ENCODE measurements at places on chromosomes 11 and 22.

GRCh38 chr22:37202716-37203115 is 9.6 kb downstream of the SSTR3 start:
- no peak for DNase-seq

GRCh38 chr22:17217179-17217578 is 2.1 kb downstream of the ADA2 start:
- DNase-seq = no peak

DNA sequence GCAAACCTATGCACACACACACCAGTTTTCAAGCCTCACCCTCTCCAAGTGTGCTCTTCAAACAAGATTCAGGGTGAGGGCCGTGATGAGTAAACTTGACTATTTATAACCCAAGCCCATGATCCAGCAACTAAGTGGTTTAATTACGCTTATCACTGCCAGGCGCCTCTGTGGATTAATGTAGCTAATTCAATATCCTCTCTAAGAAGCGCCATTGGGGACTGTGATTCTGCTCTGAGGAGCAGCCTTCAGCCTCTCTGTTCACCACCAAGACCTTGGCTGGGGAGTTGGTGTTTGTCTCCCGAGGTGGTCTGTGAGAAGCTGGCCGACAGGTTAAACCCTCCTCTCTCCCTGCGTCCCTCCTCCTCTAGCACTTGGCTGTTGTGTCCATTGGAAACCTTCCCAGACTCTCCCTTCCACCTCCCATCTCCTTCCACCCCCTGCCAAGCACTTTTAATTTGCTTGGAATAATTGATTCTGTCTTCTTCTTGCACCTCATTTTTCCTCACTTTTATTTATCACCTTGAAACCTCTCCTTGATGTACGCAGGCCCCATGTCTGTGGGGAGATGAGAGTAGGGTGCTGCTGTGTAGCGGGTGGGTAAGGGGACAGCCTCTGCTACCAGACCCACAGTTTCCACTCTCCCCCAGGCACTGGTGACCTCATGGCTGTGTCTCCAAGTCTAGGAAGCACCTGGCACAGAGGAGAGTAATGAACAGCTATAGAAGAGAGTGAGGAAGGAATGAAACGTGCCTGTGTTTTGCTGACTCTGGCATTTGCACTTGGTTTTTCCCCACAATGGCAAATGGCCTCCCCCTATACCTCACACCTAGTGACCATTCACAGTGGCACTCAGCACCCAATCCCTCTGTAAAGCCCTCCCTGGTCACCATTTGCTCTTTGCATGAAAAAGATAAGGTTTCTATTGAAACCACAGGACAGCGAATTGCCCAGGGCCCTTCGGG is 236.6 kb downstream of the GRIK4 start:
- no peak for DNase-seq

DNA sequence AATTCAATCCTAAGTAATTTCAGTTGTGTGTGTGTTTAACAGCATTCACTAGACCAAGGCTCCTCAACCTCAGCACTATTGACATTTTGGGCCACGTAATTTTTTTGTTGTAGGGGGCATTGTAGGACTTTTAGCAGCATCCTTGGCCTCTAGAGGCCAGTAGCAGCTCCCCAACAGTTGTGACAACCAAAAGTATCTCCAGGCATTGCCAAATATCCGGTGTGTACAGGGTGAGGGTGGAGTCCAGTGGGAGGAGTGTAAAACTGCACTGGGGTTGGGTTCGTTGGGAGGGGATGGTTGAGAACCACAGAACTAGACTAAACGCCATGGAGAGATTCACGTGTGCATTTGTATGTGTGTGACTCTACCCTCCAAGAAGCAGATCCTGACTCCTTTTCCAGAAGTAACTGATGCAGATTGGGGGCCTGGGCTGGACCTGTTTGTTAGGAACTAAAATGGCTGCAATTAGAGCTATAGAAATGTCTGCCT is 5.9 kb upstream of the PHF21A start:
- DNase-seq = no peak

DNA sequence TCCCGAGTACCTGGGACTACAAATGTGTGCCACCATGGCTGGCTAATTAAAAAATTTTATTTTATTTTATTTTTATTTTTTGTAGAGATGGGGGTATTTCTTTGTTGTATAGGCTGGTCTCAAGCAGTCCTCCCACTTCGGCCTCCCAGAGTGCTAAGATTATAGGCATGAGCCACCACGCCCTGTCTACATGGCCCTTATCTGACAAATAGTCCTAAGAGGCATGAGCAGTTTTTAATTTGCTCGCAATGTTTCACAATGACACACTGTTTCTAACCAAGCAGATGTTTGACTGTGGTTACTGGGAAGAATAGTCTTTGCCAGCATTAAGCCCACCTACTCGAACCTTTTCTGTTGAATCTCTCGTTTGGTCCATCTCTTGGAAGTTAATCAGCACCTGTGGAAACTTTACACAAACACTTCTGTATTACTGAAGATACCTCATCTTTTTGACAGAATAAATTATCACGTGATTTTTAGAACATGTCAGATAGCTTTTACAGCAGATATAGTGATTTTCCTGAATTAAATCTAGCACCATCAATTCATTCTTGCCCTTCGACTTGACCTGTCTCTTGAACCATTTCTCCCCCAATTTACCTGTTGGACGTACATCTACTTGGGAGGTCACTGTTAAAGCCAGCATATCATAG is 71.4 kb downstream of the MTMR3 start:
- no peak for DNase-seq

DNA sequence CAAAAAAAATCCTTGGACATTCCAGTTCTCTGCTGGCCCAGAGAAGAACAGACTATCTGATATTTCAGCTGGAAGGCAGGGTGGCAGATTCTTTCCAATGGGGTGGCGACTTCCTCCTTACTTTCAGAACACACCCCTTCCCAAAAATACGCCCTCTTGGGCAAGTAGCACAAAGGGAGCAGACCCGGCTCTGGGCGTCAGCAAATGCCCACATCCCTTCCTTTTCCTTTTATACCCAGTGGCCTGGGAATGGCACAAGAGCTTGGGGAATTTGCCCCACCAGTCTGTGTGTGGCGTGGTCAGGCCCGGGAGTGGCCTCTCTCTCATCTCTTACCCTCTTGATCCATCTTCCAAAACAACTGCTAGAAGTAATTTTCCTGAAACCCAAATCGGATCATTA is 33.0 kb upstream of the NUP160 start:
- no peak for DNase-seq

GRCh38 chr11:78426845-78427244 is 9.2 kb upstream of the GAB2 start:
- no peak for DNase-seq

DNA sequence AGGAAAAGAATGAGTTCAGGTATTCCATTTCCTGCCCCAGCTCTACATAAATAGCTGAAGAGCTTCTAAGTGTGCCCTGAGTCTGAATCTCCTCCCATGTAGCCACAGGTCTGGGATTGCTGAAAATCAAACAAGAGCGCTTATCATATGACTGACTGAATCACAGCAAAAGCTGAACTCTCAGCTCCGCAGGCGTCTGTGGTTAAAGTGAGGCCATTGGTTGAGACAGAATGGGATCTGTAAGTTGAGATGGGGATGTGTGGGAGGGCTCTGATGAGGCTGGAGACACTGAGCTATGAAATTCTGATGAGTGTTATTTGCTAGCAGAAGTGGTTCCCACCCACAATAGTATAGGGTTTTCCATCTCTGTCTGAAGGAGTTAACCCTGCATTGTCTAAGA is 637.0 kb downstream of the OPCML start:
- DNase-seq = no peak

- peak; percentile 16 for DNase-seq
Measured at GRCh38 chr11:93908689-93909088, 58.3 kb upstream of the VSTM5 start.

- peak; percentile 38 for DNase-seq
Measured at GRCh38 chr11:82927264-82927880, 25.8 kb downstream of the DDIAS start.

DNA sequence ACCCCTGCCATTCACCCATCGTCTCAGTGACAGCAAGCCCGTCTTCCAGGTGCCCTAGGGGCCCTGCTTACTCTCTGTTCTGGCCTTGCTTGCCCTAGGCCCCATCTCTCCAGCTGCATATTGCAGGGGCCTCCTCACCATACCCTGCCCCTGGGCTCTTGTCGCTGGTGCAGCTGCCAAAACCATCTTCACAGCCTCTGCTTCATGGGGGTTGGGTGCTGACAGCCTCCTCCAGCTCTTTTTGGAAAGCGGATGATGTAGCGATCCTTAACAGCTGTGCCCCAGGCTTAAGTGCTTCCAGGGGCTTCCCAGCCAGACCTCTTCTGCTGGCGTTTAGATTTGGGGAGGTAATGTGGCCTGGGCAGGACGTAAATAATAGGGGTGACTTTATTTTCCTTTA is 61.2 kb upstream of the SUSD2 start:
- DNase-seq = no peak

DNA sequence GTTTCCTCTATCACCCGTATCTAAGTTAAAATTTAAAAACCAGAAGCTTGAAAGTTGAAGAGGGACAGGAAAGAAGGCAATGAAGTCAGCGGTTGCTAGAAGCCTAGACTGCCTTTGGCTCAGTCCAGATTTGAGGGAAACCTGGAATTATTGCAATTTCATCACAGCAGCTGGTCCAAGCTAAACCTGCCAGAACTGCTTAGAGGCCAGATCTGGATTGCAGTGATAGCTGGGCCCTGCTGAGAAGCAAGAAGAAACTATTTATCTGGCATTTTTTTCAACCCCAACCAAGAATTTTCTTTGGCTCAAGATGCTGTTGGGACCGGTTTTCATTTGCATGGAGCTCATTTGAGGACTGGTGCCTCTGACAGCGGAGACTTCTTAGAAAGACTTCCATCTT is 121.5 kb upstream of the TEAD1 start:
- peak; percentile 84 for DNase-seq

GRCh38 chr11:88194990-88195389 is 19.7 kb upstream of the RAB38 start:
- DNase-seq = no peak

GRCh38 chr11:113677685-113678084 is 28.4 kb downstream of the TMPRSS5 start:
- DNase-seq = no peak

DNA sequence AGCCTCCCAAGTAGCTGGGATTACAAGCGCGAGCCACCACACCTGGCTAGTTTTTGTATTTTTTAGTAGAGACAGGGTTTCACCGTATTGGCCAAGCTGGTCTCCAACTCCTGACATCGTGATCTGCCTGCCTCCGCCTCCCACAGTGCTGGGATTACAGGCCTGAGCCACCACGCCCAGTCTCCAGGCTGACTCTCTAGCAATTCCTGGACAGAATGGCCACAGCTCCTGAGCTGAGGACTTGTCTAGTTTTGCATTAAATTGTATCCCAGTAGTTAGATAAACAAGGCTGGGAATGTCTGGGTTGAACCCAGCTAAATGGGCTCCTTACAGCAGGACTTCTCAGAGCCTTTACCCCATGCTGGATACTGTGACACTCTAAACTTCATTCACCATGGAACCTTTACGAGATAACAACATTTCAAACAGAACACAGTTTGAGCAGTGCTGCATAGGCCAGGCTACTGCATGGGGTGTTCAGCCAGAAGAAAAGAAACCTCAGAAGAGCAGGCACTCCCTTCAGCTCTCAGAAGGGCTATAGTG is 13.9 kb upstream of the MOGAT2 start:
- no peak for DNase-seq

DNA sequence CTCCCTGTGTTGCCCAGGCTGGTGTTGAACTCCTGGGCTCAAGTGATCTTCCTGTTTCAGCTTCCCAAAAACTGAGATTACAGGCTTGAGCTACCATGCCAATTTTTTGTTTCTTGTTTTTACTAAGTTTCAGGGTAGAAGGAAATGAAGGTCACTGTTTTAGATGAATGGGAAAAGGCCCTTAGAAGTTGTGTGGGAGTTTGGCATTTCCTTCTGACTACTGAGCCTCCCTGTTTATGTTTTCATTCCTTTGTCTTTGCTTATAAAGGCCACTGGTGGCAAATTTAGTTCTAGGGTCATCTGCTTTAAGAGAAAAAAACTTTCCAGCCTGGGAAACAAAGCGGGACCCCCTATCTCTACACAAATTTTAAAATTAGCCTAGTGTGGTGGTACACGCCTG is 22.1 kb downstream of the SRPRA start:
- no peak for DNase-seq

- no peak for DNase-seq
Measured at GRCh38 chr11:46356924-46357482, 9.7 kb downstream of the DGKZ start.

DNA sequence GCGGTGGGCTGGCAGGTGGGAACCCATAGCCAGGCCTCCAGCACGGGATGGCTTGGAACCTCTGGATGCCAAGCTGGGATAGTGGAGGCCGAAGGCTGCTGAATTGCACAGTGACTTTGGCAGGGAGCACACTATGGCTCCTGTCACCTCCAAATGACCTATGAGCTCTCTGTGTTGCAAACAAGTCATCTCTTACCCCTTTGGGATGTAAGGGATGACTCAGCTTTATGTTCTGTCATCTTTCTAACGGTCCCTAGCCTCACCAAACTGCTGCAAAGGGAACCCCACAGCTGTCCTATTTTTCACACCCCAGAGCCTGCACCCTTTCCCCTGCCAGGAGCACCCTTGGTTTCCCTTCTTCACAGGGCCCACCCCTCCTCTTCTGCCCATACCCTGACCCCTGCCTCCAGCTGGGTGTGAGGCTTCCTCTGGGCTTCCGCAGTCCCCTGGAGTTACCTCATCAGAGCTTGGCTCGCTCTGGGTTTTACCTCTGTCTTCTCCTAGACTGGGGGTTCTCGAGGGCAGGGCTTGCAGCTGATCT is 2.7 kb upstream of the SCUBE1 start:
- no peak for DNase-seq

DNA sequence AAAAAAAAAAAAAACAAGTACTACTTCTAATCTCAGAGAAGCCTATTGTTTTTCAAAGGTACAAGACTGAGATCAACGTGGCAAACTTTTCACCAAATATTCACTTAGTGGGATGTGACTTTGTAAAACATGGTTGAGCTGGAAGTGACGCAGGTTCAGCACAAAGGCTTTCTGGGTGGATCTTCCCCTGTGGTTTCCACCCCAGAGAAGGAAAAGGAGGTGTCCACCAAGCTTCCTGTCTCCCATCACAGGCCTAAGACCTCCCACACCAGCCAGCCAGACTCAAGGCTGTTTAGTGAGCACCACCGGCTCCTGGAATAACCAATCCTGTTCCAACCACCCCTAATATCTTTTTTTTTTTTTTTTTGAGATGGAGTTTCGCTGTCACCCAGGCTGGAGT is 5.7 kb downstream of the TMEM184B start:
- no peak for DNase-seq

GRCh38 chr11:107182978-107183377 is 164.7 kb upstream of the GUCY1A2 start:
- DNase-seq = no peak

- DNase-seq = no peak
Measured at GRCh38 chr11:28105869-28106268, 2.1 kb downstream of the KIF18A start.
